ENCODE measurements at places on chromosomes 4 and X.

GRCh38 chr4:94390804-94391410 is 48.3 kb upstream of the HPGDS start:
- H3K4me1 ChIP-seq, result no peaks in the 10 kb centered on the region
- no peaks in the 10 kb centered on the region for H3K36me3 ChIP-seq
- H3K4me3 ChIP-seq, result no peak overlapping the region
- no peak for ATAC-seq
- H3K27ac ChIP-seq, result no peak overlapping the region
- H3K27me3 ChIP-seq, result no peaks in the 10 kb centered on the region

- no peak overlapping the region for H3K4me3 ChIP-seq
- H3K27me3 ChIP-seq, result no peaks in the 10 kb centered on the region
- no peaks in the 10 kb centered on the region for H3K36me3 ChIP-seq
- no peak for ATAC-seq
- no peak overlapping the region for H3K27ac ChIP-seq
- H3K4me1 ChIP-seq, result no peaks in the 10 kb centered on the region
These were observed 31.6 kb upstream of the CT47C1 start for GRCh38 chrX:119041175-119041574.

DNA sequence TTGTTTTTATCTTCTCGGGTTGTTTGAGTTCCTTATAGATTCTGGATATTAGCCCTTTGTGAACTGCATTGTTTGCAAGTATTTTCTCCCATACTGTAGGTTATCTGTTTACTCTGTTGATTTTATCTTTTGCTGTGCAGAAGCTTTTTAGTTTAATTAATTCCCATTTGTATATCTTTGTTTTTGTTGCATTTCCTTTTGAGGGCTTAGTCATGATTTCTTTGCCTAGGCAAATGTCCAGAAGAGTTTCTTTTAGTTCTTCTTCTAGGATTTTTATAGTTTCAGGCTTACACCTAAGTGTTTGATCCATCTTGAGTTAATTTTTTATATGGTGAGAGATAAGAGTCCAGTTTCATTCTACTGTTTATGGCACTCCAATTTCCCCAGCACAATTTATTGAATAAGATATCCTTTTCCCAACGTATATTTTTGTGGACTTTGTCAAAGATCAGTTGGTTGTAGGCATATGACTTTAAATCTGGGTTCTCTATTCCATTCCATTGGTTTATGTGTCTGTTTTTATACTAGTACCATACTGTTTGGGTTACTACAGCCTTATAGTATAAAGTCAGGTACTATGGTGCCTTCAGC is 54.3 kb downstream of the EGF start:
- ATAC-seq, result no peak
- H3K27ac ChIP-seq, result no peak overlapping the region
- no peak overlapping the region for H3K4me3 ChIP-seq
- peaks cover 33% of the 10 kb centered on the region for H3K27me3 ChIP-seq
- no peaks in the 10 kb centered on the region for H3K36me3 ChIP-seq
- peaks cover 21% of the 10 kb centered on the region for H3K4me1 ChIP-seq

DNA sequence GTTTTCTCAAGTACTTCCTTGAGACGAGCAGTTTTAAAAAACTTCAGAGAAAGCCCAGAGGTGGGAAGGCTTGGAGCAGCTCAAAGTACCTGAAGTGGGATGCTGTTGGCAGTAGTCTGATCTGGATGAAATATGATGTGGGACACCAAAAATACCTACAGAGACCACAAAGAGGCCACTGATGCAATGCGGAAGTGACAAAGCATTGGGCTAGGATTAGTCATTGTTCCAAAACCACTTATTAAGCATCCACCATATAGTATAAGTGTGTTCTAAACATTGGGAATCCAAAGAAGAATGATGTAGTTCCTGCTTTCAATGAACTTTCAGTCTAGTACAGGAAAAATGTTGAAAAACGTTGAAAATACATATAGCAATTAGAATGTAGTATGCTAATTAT is 386.1 kb upstream of the CNKSR2 start:
- no peaks in the 10 kb centered on the region for H3K36me3 ChIP-seq
- no peak overlapping the region for H3K4me3 ChIP-seq
- H3K27me3 ChIP-seq, result no peaks in the 10 kb centered on the region

DNA sequence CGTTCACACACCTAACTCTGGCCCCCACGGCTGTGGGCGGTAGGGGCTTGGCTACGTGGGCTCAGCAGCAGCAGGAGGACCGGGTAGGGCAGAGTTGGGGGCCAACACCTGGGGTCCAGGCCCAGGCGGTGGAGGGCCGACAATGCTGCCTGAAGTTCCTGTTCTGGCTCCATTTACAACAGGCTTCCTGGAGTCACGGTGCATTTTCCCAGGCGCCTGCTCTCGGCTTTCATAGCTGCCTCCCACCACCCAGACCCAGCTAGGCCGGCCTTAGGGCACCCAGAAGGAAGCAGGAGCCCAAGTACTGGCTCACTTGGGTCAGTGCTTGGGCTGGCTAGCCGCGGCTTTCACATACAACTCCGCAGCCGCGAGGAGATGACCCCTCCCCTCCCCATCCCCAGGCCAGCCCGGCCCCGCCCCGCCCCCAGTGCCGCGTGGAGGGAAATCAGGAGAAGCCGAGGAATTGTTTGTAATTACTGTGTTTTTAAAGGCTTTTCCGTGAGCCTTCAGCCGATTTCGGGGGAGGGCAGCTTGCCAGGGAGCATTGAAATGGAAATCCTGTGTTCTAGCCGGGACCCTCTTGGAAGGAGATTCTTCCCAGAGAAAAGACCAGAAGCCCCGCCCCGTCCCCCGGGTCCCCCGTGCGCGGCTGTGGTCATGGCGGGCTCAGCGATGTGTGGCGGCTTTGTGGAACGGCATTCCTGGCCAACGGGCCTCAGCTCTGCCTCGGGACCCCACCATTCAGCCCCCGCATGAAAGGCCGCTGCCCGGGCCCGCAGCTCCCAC is 28.5 kb downstream of the PJA1 start:
- no peak for ATAC-seq
- H3K27ac ChIP-seq, result no peak overlapping the region
- H3K4me3 ChIP-seq, result no peak overlapping the region
- no peaks in the 10 kb centered on the region for H3K4me1 ChIP-seq
- H3K27me3 ChIP-seq, result peaks cover 27% of the 10 kb centered on the region

GRCh38 chr4:15506464-15506863 is 36.8 kb downstream of the CC2D2A start:
- no peak for ATAC-seq
- H3K4me3 ChIP-seq, result no peak overlapping the region
- no peaks in the 10 kb centered on the region for H3K27me3 ChIP-seq
- H3K4me1 ChIP-seq, result no peaks in the 10 kb centered on the region
- H3K27ac ChIP-seq, result no peak overlapping the region

DNA sequence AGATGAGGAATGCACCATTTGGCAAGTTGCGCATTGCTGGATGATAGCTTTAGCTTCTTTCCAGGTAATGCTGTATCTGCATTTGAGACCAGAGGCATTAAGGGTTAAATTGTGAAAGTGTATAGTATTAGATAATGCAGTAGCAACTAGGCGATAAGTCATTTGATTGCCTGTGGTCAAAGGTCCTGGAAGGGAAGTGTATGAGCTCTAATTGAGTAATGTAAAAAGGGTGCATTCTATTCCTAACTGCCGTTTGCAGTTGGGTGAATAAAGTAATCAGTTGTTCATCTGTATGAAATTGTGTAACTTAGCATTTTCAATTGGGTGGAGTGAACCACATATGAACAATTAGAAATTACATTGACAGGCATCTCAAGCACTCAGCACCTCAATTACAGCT is 54.5 kb upstream of the WDR1 start:
- no peak overlapping the region for H3K4me3 ChIP-seq
- H3K27ac ChIP-seq, result no peak overlapping the region
- no peaks in the 10 kb centered on the region for H3K36me3 ChIP-seq
- peaks cover 9% of the 10 kb centered on the region for H3K27me3 ChIP-seq

DNA sequence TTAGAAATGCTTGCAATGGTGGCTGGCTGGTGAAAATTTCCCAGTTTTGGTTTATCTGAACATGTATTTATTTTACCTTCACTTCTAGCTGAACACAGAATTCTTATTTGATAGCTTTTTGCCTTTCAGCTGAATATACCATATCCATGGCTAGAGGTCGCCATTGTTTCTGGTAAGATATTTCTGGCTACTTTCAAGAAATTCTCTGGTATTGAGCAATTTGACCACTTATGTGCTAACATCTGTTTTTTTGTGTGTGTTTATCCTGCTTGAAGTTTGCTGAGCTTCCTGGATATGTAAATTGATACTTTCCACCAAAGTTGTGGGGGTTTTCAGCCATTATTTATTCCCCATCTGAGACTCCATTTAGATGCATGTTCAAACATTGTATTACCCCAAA is 75.4 kb downstream of the FBXW7 start:
- H3K4me1 ChIP-seq, result peaks cover 71% of the 10 kb centered on the region
- ATAC-seq, result no peak
- H3K27me3 ChIP-seq, result no peaks in the 10 kb centered on the region
- H3K36me3 ChIP-seq, result no peaks in the 10 kb centered on the region

DNA sequence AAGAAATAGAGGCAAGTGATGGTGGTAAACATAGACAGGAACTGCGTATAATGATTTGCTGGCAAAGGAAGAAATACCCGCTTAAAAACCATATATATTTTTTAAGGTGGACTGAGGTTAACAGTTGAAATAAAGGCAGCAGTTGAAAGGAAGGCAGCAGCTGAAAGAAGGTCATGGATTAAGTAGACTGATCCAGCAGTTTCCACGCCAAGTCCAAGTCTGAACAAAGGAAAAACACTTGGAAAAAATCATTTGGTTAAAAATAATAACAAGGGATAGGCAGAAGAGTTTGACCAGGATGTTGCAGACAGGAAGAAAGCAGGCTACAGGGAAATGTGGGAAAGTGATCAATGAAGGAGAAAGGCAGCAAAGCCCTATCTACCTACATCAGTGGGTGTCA is 93.6 kb downstream of the AMELX start:
- H3K27ac ChIP-seq, result peak overlapping the region; percentile 81
- ATAC-seq, result no peak
- H3K27me3 ChIP-seq, result no peaks in the 10 kb centered on the region

GRCh38 chr4:57044996-57045395 is 65.2 kb downstream of the IGFBP7 start:
- no peak overlapping the region for H3K4me3 ChIP-seq
- ATAC-seq, result no peak

GRCh38 chrX:40240844-40241243 is 143.1 kb upstream of the BCOR start:
- H3K27me3 ChIP-seq, result no peaks in the 10 kb centered on the region
- H3K36me3 ChIP-seq, result no peaks in the 10 kb centered on the region
- no peak for ATAC-seq
- no peak overlapping the region for H3K4me3 ChIP-seq

DNA sequence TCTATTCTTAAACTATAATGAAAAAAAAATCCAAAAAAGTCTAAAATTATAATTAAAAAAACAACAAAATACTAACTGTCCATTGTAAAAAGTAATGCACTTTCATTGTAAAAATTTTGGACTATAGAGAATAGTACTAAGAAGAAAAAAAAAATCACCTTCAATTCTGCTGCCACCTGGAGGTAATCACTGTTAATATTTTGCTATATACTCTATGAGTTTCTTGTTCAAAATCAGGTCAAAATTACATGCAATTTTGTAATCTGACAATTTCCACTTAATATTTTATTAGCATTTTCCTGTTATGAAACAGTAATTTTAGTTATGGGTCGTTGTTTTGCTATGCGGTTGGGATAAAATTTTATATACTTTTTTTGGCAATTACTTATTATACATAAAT is 62.0 kb downstream of the HTT start:
- H3K27ac ChIP-seq, result no peak overlapping the region
- H3K4me1 ChIP-seq, result peaks cover 4% of the 10 kb centered on the region
- H3K27me3 ChIP-seq, result no peaks in the 10 kb centered on the region

DNA sequence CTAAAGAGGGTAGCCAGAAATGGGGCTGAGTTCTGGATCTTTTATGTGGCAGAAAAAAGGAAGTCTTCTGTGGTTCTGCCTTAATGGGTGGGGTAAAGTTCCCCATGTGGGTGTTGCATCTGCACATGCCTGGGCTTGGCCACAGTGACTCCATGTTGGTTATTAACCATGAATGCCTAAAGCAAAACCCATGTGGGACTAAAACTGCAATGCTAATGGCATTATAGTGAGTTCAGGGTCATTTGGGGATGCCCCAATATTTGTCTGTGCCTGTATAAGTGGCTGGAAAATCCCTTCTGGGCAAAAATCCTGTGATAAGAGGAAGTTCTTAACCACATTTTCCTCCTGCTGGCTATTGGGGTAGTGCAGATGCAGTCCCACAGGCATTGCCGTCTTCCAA is 857.4 kb downstream of the FAT4 start:
- no peak overlapping the region for H3K4me3 ChIP-seq
- H3K27ac ChIP-seq, result no peak overlapping the region
- no peaks in the 10 kb centered on the region for H3K36me3 ChIP-seq
- ATAC-seq, result no peak

DNA sequence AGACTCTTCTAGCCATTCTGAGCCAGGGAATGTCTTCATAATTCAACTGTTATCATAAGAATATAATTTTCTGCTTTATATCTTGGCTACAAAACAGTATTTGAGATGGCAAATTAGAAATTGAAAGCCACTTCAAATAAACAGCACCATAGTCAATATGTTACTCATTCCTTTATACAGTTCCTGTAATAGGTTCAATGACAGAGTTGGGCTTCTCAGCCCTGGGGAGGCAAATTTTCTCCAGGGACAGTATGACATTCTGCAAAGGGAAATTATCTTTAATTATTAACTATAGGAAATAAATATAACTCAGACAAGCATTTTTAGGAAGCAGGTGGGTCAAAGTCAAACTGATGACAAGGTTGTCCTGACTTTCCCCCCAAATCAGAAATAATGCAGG is 71.9 kb upstream of the RPS6KA6 start:
- no peak overlapping the region for H3K4me3 ChIP-seq
- H3K27ac ChIP-seq, result no peak overlapping the region
- H3K27me3 ChIP-seq, result no peaks in the 10 kb centered on the region
- no peak for ATAC-seq
- no peaks in the 10 kb centered on the region for H3K36me3 ChIP-seq
- H3K4me1 ChIP-seq, result no peaks in the 10 kb centered on the region

DNA sequence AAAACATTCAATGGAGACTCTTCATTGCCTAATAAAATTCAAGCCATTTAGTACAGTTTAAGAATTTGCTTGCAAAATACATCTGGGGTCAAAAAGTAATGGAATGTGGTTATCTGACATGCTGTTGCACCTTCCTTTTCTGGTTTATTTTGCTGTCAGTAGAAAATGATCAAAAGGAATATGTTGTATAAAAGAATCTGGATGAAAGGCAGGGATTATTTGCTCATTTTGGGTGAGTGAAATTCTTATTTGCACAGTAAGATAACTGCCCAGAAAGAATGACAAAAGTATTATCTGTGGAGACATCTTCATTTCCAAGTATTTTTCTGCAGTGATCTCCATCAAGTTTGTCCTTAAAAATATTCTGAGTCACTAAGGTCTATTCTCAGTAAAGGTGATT is 30.4 kb downstream of the BOD1L1 start:
- ATAC-seq, result no peak
- no peaks in the 10 kb centered on the region for H3K27me3 ChIP-seq
- peaks cover 19% of the 10 kb centered on the region for H3K4me1 ChIP-seq
- peaks cover 60% of the 10 kb centered on the region for H3K36me3 ChIP-seq

GRCh38 chr4:17284323-17285175 is 227.3 kb downstream of the QDPR start:
- ATAC-seq, result no peak
- no peaks in the 10 kb centered on the region for H3K4me1 ChIP-seq
- H3K36me3 ChIP-seq, result no peaks in the 10 kb centered on the region
- no peak overlapping the region for H3K27ac ChIP-seq
- no peak overlapping the region for H3K4me3 ChIP-seq
- H3K27me3 ChIP-seq, result no peaks in the 10 kb centered on the region

All from stimulated activated memory B cell treated with anti-CD40 and anti-IgM and Interleukin-4, amounts not matched to agents 10 μg/mL and 1 μg/mL and 100 μg/mL, for 72 hours (primary cell).